Right renal pelvis (tissue), 4 donors: ENCODE measurements at places on chromosomes 2 and 18.

- no peak for DNase-seq
These were observed 11.5 kb upstream of the ABCA12 start for GRCh38 chr2:215149894-215150293.

DNA sequence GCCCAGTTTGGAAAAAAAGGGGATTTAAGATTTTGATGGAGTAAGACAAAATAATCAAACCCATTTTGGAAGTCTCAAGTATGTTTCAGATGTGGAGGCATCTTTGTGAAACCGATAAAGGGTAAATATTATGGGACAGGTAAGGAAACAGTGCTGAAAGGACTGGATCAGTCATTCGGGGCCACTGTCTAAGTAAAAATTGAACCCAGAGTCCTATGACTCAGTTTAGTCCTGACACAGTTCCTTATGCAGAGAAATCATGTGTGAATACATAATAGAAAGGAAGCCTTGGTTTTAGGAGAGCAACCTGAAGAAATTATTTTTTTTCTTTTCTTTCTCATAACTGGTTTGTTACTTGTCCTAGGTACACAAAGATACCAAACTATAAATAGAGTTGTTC, 15.4 kb upstream of the ZEB2 start:
- DNase-seq, result no peak

- DNase-seq, result no peak
These were observed 1.5 kb downstream of the RHOB start for GRCh38 chr2:20448246-20448976.

DNA sequence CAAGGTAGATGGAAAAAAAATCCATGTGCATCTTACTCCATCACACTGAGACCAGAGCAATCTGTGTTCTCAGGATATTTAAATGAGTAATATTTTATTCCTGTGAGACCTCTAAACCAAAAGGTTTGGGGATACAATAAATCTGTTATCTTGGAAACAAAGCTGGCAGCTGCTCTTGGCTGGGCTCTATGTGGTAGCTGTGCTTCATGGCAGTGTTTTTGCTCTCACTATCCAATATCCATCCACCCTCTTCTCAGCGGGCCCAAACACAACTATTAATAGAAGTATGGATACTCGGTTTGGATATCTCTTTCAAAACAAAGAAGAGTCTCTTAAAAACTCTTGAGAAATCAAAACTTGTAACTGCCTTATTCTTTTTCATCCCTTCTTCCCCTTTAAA, 244.9 kb upstream of the RAB12 start:
- no peak for DNase-seq

- DNase-seq, result no peak
These were observed 261.7 kb upstream of the TNP1 start for GRCh38 chr2:217121565-217121964.

DNA sequence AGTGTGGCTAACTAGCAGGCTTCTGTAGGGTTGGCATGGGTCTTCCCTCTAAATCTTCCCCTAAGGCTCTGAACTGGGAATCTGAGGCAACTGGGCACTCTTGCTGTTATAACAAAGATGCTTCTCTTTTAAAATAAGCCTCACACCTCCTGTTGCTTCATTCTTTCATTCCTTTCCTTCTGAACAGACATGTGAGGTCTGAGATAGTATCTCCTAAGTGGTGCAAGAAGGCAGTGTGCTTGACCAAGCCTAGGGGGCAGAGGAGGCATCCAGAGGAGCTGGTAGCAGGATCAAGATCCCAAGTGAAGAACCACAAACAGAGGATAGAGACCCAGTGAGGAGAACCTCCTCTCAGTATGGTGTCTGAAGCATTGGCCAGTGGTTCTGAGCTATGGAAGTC, 90.9 kb downstream of the TTC27 start:
- no peak for DNase-seq

GRCh38 chr2:54613794-54614257, 109.6 kb upstream of the EML6 start:
- no peak for DNase-seq

GRCh38 chr18:47206945-47207637, 30.9 kb upstream of the IER3IP1 start:
- DNase-seq, result no peak

DNA sequence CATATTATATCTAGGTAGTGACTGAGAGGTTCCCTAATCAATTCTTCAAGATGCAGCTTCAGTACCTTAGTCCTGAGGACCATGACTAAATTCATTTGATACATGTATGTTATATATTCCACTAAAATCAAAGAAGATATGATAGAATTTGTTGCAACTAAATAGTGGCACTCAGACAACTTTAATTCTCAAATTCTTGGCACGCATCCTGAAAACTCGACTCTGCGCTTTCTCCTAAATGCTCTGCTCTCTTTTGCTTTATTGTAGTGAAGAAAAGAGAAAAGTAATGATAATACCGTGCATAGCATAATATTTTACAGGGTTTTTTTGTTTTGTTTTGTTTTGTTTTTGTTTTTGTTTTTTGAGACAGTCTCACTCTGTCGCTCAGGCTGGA, 475.3 kb downstream of the ARHGAP15 start:
- no peak for DNase-seq

DNA sequence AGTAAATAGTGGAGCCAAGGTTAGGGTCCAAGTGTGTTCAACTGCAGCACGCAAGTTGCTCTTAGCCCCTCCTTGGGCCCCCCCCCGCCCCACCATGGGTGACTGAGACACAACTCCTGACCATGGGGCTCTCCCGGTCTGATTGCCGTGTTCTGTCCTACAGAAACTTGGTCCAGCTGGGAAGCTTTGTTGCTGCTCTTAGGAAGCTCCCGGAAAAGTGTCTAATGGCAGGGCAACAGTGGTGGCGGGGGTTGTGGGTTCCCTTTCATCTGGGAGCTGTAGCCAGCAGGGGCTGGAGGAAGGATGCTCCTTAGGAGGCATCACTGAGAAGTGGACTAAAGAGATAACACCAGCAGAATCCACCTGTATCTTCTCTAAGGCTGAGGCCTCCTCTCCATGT, 111.1 kb downstream of the CYP26B1 start:
- DNase-seq, result no peak

DNA sequence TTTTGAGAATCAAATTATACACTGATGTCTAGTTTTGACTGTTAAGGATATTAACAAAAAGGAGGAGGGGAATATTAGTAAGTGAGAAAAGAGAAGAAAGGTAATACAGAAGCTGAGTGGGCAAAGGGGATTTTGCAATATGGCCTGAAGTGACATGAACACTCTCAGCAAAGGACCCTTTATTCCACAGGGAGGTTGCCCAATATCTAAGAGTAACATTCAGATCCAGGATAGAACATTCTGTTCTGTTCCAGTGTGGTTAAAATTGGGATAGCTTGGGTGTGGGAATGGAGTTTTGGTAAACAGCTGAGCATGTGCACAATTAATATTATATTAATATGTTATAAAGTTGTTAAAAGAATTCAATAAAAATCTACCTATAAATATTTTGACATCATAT, 120.1 kb downstream of the ZNF385B start:
- no peak for DNase-seq

DNA sequence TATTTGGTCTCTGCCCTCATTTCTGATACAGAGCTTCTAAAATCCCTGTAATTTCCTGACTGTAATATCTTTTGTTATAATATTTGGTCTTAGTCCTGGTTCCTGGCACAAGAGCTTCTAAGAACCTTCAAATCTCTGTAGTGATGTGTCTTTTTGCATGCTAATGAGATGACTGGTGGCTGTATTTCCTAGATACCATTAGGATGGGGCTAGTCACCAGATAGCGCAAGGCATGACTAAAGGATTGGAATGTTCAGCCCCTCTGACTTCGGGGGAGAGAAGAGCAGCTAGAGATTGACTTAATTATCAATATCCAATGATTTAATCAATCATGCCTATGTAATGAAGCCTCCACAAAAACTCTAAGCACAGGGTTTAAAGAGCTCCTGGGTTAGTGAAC, 620.8 kb upstream of the ACVR2A start:
- DNase-seq, result no peak

- DNase-seq, result no peak
These were observed 5.3 kb downstream of the SAG start for GRCh38 chr2:233312874-233313273.

- DNase-seq, result peak; percentile 6
These were observed 77.1 kb upstream of the NARS1 start for GRCh38 chr18:57698571-57699276.

- no peak for DNase-seq
These were observed 73.1 kb downstream of the ACKR3 start for GRCh38 chr2:236642584-236643291.

DNA sequence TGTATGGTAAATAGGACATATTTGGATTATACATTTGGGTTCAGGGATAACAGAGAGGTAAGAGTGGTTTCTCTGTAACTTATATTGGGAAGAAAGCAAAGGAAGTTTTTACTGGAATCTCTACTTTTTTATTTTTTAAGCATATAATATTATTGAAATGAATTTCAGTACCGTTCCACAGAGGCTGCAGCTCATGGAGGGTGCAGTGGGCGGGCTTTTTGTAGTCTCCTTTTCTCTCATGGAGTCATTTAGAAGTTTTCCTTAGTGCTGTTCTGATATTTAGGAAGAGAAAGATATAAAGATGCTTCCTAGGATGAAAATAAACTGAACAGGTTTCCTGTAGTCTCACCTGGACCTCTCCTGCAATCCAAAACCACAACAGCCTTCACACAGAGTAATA, 1153.3 kb upstream of the TMEFF2 start:
- no peak for DNase-seq

DNA sequence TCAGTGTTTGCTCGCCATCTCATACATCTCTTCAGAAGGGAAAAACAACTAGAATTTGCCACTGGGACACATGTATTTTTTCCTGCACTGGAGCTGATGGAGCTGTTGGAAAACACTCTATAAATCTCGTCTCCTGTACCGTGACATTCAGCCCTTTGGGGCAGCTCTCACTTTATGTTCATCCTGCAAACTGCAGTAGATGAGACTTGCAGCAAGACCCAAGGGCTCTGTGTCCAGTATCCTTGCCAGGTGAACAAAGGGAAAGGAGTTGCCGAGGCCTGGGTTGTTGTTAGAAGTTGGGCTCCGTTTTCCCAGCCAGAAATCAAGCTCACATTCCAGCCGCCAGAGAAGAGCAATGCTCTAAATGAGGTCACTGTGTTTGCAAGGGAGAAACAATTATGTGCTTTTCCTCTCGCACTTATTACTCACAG, 285.1 kb downstream of the SLC4A3 start:
- DNase-seq, result peak; percentile 48

DNA sequence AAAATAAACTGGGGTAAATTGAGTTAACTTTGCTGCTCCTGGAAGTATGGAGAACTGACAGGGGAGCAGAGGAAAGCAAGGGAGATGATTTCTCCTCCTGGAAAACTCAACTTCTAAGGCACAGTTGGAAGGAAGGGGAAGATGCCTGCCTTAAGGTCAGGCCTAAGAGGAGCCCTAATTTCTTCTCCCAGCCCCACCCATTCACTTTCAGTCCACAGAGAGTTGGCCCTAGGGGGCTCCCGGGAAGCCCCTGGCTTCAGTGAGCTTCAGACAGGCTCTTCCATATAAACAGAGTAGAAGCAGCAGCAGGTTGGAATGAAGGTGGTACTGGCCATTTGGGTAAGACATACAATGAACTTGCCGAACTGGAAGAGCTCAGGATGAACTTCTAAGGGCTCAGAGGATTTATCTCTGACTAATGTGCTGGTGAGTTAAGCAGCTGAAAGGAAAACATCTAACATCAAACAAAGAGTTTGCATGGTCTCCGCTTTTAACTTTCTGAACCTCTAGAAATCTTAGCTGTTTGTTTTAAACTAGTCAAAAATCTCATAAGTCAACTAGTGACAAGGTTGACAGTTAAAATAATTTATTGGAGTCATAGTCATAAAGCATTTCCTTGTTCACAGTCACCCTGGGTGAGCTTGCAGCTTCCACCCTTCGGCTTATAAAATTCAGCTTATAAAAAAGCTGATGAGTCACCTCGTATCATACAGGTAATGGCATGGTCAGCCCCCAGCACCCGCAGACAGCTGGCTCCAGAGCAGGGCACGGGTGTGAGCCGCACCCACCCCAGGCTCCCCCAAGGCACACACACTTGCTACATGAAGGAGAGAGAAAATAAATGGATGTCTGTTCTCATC, 9.8 kb downstream of the MALL start:
- no peak for DNase-seq

DNA sequence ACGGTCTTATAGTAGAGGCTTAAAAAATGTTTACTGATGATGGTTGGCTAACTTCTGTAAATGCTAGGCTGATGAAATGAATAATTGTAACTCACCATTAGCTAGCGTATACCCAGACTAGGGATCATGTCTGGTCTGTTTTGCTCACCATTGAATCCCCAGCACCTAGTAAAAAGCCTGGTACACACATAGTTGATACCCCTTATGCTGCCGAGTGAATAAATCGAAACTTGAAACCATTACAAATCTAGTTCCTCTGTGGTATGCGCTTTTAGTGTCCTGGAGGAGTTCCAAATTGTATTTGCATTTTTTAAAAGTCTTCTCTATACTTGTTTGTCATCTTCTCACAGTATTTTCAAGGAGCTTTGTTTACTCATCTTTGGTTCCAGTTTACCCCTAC, 1.3 kb downstream of the TAF1B start:
- DNase-seq, result no peak

- DNase-seq, result no peak
These were observed 62.5 kb upstream of the RAB27B start for GRCh38 chr18:54765636-54766375.

- no peak for DNase-seq
These were observed 214.9 kb downstream of the MGAT5 start for GRCh38 chr2:134468776-134469175.

DNA sequence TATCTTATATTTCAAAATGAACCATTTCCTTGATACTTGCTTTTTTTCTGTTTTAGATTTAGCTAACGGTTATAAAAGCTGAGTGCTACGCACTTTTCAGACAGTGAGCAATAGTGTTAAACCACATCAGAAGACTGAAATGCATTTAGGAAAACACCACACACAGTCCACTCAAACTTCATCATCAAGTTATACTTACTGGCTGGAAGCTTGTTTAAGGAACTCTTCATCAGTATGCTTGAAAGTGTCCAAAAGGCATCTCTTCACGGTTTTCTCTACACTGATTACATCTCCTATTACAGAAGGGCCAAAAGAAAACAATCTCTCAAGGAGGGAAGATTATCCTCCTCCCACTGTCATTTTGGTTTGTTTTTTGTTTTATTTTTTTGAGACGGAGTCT, 19.7 kb downstream of the ILKAP start:
- no peak for DNase-seq

DNA sequence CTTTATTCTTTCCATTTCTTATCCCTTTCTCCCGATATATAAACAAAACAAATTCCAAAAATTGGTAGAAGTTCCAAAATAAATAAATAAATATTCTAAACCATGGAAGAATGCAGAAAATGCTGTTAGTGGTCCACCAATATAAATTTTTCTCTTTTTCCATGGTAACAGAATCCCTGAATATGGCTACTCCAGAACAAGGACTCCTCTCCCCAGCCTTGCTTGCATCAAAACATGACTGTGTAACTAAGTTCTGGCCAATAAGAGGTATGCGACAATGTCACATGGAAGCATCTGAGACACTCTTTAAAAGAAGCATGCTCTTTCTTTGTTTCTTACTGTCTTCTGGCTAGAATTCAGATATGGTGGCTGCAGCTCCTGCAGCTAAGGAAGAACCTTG, 325.1 kb upstream of the TANK start:
- DNase-seq, result no peak
